DMS79 (cell line): ENCODE measurements at places on chromosomes 16 and 17.

DNA sequence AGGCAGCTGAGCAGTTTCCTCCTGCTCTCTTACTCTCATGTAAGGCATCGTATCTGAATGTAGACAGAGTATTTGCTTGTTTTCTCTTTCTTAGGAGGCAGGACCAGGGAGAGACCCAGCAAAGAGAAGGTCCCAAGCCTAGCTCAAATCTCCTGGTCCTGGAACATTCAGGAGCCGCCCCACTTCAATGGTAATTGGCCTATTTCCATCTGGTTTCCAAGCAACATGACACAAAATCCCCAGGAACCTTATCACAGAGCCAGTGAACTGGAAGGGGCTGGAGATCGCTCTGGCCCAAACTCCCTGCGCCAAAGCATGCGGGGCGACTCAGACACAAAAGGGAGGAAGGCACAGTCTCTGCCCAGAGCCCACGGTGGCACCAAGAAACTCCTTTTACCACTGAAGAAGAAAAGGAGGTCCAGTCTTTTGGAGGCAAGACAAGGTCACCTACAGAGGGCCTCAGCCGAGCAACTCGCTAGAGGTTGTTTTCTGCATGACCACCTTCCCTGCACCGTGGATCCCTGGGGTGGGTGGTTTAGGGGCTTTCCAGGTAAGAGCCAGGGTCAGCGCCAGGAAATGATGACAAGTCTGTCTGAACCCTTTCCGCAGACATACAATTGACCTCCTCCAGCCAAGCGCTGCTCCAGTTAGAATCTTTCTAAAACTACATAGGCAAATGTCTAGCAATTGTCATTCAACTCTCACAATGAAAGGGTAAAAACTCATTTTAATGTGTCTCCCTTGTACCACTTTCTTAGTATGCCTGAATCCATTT lies 394.7 kb downstream of the SOX9 start:
- peak; percentile 59 for DNase-seq

GRCh38 chr17:6138761-6139446 lies 68.7 kb downstream of the WSCD1 start:
- no peak for DNase-seq

DNA sequence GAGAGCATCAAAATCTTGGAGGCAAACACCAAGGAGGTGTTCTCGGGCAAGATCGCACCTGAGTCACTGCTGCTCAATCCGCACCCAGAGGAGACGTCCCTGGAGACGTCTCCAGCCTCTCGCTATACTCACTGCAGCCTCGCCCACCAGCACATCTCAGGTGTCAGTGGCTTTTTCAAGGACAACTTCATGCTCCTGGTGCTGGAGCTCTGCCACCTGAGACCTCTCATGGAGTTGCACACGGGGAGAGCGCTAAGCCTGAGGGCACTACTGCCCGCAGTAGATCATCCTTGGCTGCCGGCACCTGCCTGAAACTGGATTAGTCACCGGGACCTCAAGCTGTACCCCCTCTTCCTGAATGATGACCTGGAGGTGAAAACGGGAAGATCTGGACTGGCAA lies 2.6 kb upstream of the MBTPS1 start:
- peak; percentile 50 for DNase-seq

- no peak for DNase-seq
Observed at GRCh38 chr16:73147958-73148357, 100.0 kb upstream of the ZFHX3 start.

GRCh38 chr16:65751622-65752521 lies 614.6 kb upstream of the CDH5 start:
- no peak for DNase-seq

GRCh38 chr16:68234188-68235107 lies 1.5 kb downstream of the ESRP2 start:
- DNase-seq = peak; percentile 81

DNA sequence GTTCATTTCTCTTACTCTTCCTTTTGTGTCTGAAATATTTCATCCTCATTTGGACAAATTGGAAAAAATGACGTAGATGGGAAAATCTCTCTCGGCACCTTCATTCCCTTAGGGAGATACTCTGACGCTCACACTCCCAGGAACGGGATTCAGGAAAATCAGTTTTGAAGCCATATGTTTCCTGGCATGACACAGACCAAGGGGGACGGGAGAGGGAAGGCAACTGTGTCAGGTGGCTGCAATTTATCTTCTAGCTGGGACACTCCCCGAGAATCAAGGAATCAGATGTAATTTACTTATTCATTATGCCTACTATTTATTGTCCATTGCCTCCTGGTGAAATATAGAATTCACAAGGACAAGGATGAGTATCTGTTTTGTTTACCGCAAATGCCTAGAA lies 65.5 kb downstream of the IRX5 start:
- DNase-seq = no peak

- DNase-seq = no peak
Observed at GRCh38 chr16:87995644-87996043, 44.4 kb downstream of the BANP start.

GRCh38 chr17:45276031-45276430 lies 14.1 kb upstream of the SPATA32 start:
- no peak for DNase-seq

DNA sequence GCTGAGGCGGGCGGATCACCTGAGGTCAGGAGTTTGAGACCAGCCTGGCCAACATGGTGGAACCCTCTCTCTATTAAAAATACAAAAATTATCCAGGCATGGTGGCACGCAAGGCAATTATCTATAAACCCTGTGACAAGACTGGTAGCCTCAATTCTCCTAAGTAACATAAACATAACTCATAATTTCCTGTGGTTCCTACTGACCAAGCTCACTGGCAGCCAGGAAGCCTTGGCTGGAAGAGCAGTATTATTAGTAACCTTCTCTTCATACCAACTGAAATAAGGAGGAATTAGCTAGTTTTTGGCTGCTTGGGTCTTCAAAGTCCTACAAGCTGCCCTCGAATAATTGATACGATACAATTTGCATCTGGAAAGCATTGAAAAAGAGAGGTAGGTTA lies 31.6 kb upstream of the LRRC37A3 start:
- DNase-seq = no peak

- DNase-seq = peak; percentile 38
Observed at GRCh38 chr17:38598536-38598935, 7.2 kb downstream of the SRCIN1 start.

GRCh38 chr17:48633266-48633677 lies 7.1 kb upstream of the HOXB9 start:
- no peak for DNase-seq

GRCh38 chr17:69018687-69019086 lies 42.0 kb downstream of the ABCA9 start:
- DNase-seq = no peak

- no peak for DNase-seq
Observed at GRCh38 chr16:12771341-12771798, 32.3 kb downstream of the CPPED1 start.

- DNase-seq = no peak
Observed at GRCh38 chr16:668519-669171, 713 bp downstream of the RHOT2 start.

- DNase-seq = peak; percentile 39
Observed at GRCh38 chr16:3157229-3158025, 22.6 kb downstream of the ZNF213 start.

DNA sequence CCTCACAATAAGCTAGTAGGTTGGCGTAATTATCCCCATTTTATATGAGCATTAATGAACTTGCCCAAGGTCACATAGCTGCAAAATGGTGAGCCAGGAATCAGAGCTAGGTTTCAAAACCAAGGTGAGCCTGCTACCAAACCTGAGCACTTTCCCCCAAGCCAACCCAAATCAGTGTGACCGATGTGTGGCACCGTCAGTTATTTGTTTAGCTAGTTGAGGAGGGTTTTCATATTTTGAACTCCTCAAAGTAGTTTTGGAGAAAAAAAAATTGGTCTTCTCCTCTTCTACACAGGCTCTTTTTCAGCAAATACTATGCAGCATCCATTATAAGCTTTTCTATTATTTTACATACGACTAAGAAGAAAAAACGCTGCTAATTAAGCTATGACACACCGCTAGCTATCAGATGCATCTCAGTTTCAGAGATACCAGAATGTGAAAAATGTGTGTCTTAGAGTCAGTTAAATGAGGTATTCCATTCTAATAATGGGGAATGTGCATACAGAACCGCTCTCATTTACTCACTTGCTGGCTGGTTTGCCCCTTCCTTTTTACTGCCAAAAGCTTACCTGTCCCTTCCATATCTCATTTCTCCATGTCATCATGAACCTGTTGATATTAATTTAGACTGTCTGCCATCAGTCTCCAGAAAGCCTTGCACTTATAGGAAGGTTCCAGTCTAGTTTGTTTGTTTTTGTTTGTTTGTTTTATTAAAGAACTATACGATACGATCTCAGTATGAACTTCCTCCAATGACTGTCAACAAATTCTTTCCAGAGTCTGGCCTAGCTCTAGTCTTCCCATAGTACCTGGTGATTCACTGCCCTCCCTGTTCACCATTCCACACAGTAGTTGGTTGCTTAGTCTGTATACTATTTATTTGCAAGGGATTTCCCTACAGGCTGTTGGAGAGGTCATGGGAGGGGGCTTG lies 2.2 kb upstream of the TBX4 start:
- no peak for DNase-seq

DNA sequence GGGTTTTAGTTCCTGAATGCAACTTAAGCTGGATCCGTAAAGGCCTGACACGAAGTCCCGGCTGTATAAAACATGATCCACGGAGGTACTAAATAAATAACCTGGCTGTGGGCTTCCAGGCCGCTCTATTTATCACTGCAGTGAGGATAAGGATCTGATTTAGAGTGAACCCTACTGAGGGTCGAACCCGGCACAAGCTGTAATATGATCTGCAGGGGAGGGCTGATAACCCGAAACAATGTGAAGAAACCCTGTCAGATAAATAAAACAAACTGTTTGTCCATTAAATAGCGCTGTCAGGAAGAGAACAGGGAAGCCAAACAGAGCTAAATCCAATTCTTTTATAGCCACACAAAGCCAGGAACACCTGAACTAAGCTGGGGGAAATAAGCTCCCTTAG lies 375.6 kb upstream of the SALL1 start:
- DNase-seq = no peak

DNA sequence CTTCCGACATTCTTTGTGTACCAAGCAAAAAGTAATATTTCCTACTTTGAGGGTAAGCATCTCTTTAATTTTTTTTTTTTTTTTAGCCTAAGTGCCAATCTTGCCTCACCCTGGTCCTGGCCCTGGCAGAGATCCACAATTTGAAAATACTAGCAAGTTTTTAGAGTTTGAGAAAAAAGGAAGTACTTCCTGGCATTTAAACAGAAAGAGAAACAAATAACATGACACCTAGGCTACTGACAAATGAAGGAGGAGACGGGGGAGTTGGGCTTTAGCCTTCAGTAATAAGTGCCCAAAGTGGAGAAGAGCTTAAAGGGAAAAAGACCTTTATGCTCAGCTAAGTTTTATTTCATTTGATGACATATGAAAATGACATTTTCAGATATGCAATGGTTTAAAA lies 92.8 kb downstream of the HS3ST3A1 start:
- no peak for DNase-seq

GRCh38 chr17:73023759-73024158 lies 68.7 kb downstream of the SLC39A11 start:
- DNase-seq = no peak

DNA sequence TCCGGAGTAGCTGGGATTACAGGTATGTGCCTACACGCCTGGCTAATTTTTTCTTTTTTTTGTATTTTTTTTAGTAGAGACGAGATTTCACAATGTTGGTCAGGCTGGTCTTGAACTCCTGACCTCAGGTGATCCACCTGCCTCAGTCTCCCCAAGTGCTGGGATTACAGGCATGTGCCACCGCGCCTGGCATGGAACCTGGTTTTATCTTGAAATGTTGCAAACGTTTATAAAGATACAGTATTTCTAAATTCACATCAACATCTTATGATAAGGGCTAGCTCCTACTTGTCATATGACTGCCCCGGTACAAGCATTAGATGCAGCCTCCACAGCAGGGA lies 1.5 kb upstream of the IST1 start:
- no peak for DNase-seq

DNA sequence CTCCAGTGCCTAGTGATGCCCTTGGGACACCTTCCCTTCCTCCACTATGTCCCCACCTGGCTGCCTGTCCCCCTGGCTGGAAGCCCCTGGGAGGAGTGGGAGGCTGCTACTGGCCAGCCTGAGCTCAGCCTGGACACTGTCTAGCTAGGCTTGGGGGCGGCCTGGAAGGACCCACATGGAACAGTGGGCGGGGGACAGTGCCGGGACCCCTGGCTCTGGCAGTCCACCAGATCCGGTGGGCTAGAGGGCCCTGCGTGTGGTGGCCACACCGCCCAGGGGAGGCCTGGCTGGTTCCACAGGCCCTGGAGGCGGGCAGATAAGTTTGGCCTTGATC lies 388.0 kb upstream of the TNRC6C start:
- DNase-seq = no peak

DNA sequence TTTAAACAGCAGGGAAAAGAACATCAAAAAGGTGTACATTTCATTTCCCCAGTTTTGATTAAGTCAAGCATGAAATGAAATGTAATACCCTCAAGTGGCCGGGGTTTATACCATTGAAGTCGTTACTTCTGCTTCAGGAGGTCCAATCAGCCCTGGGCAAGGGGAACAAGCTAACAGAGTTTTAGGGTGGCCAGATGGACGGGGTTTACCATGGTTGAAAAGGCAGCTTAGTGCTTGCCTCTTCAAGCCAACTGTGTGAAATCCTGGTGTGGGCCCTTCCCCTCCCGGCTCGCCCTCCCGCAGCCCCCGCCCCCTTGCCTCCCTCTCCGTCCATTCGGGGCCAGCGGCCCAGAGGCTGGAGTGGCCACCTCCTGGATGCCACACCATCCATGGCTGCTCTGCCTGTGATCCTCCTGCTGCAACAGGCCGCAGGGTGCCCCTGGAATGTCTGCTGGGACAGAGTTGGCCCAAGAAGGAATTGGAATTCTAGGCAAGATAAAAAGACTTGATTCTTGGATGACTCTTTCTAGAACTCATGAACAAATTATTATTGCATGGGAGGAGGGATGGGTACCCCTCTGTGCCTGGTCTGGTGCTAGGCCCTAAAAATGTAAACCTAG lies 296.2 kb upstream of the IRX3 start:
- DNase-seq = no peak

- peak; percentile 38 for DNase-seq
Observed at GRCh38 chr16:68644715-68645493, at the start of gene CDH3. Gene CDH3 (plus strand): TSS chr16:68645310. CDS start chr16:68645380, 70 bp downstream.

- DNase-seq = no peak
Observed at GRCh38 chr17:33057564-33057963, 65.9 kb downstream of the SPACA3 start.

GRCh38 chr16:5903153-5903552 lies 805.6 kb upstream of the EEF2KMT start:
- no peak for DNase-seq

- DNase-seq = no peak
Observed at GRCh38 chr16:14105760-14106375, 34.7 kb downstream of the MRTFB start.
